Smooth muscle cell of the brain vasculature (primary cell): ENCODE measurements at places on chromosomes 2 and 18.

DNA sequence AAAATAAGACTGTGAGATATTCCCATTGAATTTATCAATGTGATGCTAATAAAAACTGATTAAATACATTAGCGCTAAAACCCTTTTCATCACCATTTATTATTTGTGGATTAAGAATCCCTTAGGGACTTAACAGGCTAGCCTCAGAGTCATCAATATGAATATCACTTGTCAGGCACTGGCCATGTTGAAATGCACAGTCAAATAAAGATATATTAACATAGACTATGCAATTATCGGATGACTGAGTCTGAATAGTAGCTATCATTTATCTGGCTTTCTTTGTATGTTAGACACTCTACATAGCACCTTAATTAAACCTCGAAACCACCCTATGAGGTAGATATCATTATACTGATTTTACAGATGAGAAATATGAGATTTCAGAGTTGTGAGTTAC, 213.6 kb downstream of the RDH14 start:
- DNase-seq = no peak

DNA sequence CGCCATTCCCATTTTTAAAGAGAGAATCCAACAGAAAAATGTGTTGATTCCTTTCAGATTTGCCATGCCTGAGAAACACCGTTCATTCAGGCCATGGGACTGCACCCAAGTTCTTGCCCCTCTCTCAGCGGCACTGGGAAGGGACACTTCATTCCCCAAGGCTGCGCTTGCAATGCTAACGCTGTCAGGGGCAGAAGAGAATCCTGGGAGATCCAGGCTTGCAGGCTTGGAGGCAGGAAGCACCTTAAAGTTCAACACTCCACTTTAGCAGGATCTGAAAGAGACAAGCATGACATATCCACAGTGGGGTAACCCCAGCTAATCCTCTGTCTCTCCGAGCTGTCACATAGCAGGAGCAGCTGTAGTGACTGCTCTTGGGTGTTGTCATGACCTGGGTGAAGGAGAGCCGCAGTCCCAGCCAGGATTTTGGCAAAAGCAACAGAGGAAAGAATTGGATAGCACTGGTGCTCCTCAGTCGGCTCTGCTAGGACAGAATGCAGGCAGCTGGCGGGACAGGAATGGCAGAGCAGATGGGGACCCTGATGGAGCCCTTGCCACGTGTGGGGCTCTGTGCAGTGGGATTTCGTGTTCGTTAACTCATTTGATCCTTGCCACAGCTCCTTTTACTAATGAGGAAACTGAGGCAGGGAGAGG, 22.0 kb upstream of the ODC1 start:
- no peak for DNase-seq

DNA sequence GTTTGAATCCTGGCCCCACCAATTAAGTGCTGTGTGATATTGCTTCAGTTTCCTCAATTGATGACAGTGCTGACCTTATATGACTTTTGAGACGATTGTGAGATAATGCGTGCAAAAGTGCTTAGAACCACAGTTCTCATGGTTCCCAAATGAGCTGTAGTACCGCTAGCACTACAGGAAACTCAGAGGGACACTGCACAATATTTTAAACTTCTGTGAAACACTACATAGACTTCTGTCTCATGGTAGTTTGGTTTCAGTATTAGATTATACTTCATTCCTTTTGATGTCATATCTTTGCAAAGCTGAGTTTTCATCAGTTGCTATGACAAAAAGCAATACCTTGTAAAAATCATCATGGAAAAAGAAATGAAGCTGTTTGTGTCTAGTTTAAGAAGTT, 368.0 kb downstream of the PARD3B start:
- no peak for DNase-seq

- DNase-seq = no peak
These were observed 11.5 kb upstream of the MBP start for GRCh38 chr18:77144046-77144445.

DNA sequence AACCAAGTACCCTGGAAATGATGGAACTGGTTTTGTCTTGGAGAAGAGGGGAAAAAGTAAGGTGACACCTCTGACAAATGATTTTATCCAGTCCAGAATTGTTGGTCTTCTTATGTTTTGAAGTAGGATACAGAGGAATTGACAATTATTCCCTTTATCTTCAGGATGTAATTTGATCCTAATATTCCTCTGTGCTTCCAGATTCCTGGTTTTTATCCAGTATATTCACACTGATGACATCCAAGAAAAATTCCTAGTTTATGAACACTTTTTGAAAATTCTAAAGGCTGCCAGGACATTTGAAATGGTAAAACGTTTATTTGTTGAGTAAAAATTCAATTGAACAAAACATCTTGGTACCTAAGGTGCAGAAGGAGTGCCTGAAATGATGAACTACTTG, 22.2 kb upstream of the ETAA1 start:
- no peak for DNase-seq

DNA sequence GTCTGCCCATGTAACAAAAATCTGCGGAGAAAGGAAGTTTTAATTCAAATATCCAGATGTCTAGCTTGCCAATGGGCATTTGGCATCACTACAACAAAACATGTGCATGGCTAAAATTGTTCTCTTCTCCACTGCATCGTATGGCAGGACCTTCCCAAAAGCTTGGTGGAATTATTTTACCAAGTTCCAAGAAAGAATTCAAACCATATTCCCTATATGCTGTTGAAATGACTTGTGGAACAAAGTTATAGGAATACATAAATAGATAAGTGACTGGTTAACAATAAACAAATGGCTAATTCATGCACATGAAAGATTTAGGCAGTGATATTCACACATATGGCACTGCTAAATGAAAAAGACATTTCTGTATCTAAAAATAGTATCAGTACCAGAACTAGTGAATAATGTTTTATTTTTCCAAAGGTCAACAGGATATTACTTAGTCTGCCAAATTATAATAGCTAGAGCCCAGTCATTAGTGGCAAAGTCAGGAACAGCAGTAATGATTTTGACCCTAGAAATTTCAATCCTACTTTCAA, 425.4 kb upstream of the VRK2 start:
- no peak for DNase-seq

DNA sequence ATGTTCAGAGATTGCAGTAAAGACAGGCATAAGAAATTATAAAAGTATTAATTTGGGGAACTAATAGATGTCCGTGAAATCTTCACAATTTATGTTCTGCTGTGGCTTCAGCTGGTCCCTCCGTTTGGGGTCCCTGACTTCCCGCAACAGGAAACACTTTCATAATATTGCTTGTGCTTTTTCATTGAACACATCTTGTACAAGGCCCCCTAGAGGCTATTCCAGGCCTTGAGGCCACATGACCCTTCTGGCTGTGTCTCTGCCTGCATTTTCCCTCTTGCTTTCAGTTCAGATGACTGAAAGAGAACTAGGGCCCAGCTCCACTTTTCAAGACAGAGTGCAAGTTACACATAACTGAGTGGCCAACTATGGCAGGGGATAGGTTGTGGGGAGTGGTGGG, 164.1 kb downstream of the TMEM247 start:
- DNase-seq = no peak

DNA sequence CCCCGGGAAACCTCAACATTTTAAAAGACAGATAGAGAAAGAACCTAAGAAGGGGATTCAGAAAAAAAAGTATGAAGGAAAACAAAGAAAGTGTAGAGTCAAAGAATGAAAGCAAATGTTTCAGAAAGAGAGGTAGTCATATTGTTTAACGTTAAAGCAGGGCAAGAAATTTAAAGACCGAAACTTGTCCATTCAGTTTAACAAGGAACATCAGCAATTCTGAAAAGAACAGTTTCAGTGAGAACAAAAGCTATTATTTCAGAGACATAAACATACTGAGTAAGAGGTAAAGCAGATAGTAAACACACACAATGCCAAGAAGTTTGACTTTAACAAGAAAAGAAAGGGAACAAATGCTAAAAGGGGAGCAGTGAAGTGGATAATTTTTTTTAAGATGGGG, 41.1 kb downstream of the MBD2 start:
- DNase-seq = no peak

GRCh38 chr2:113132414-113133021, 5.1 kb downstream of the IL1RN start:
- DNase-seq = no peak

GRCh38 chr2:23093513-23093912, 291.5 kb upstream of the KLHL29 start:
- DNase-seq = no peak

GRCh38 chr2:141271346-141271745, 859.5 kb downstream of the LRP1B start:
- DNase-seq = no peak

DNA sequence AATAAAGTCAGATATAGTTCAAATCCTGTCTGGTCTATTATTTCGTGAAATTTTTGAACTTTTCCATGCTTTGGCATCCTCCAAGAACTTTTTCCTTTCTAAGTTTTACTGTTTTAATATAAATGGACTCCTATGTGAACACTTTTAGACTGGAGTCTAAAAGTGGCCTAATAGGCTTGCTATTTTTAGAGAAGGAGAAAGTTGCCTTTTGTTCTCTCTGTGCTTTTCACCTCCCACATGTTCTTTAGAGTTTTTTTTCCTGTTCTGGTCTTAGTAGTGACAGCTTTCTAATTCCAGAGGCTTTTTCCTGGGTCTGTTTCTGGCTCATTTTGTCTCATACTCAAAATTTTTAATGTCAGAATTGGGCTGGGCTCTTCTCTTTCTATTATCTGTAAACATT, 72.2 kb downstream of the ADAM23 start:
- DNase-seq = no peak

- no peak for DNase-seq
These were observed 170.0 kb downstream of the LTBP1 start for GRCh38 chr2:33116799-33117198.

GRCh38 chr2:42996528-42996927, 204.1 kb upstream of the HAAO start:
- DNase-seq = no peak

DNA sequence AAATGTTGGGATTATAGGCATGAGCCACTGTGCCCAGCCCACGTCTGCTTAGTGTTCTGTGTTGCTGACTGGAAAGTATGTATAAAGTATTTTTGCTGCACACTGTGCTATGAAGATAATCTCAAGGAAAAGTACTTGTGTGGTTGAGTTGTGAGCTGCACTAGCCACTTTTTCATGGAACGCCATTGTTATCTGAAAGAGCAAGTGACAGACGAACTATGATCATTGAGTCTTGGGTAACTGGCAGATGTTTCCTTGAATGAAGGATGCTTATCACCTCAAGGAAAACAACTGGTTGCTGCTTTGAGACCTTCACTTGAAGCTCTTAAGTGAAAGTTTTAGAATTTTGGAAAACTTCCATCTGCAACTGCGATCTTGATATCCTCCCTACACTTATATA, 82.2 kb upstream of the KCTD1 start:
- no peak for DNase-seq

DNA sequence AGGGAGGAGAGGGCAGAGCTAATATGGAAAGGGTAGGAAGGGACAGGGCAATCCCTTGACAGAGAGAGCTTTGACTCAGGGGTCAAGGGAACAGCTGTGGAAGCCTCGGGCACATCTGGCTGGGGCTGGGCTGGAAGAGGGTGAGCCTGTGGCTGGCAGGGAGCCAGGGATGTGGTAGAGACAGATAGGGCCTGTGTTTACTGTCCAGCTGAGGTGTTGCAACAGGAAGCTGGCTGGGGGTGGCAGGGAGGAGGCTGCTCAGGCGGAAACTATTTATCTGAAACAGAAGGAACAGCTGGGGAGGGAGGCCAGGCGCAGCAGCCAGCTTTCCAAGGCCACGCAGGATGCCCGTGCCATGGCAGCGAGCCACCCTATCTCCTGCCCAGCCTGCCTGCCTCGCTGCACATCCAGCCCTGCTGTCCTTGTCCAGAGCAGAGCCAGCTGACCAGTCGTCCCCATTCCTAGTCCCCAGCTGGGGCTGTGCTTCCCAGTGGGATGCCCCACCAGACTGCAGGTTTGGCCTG, 264.7 kb downstream of the CYP26B1 start:
- peak; percentile 41 for DNase-seq

GRCh38 chr2:179340678-179341077, 76.0 kb upstream of the SESTD1 start:
- DNase-seq = peak; percentile 37

- DNase-seq = no peak
These were observed 20.2 kb upstream of the DARS1 start for GRCh38 chr2:136005462-136006196.

GRCh38 chr18:10455726-10456453, 1.5 kb downstream of the APCDD1 start:
- no peak for DNase-seq

- no peak for DNase-seq
These were observed 9.0 kb downstream of the REG1A start for GRCh38 chr2:79129260-79129659.

GRCh38 chr2:34337735-34338134, 738.6 kb upstream of the FAM98A start:
- DNase-seq = no peak

DNA sequence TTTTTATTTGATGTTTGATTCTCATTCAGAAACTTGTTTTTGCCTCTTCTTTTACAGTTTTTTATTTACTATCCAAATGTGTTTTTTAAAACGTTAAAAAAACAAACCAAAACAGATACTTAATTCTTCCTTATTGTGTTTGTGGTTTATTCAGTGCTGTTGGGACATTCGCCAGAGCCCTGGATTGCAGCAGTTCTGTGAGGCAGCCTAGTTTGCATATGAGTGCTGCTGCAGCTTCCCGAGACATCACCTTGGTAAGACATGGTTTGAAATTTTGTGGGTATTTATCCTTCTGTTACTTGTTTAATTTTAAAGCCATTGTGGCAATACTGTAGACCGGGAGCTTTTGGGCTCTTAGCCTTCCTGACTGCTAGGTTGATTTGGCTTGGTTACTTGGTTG, 91.2 kb downstream of the MTA3 start:
- no peak for DNase-seq

DNA sequence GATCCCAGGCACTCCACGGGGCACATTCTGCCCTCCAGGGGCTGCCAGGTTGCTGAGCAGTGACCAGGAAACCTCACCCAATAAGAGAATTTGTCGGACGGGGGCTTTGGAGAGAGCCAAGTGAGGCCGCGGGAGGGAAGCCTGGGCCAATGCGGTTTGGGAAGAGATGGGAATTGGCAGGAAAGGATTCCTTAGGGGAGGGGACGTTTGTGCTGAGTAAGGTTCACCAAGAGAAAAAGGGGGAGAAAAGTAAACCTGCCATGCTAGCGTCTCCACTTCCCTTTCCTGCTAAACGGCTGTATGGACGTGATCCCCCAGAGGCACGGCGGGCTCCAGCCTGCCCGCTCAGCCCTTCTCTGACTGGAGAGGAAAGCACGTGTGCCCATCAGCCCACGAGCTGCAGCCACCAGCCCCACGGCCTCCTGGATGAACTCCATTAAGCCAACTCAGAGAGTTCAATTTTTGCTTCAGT, 194.4 kb upstream of the ID2 start:
- DNase-seq = no peak

DNA sequence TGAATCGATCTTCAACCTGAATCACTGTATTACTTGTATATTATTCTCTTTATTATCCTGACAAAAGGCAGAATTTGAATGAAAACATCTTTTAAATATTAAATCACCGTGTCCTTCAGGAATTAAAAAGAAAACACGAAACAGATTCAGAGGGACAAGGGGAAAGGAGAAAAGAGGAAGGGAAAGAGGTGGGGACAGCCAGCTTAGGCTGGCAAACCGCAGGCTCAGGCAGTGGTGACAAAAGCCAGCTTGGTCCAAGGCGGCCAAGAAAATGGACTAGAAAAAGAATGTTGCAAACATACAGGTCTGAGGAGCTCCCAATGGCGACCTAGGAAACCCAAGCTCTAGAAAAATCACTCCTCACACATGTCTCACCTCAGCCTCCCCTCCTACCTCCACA, 6.8 kb downstream of the B4GALT6 start:
- DNase-seq = no peak

- DNase-seq = no peak
These were observed 34.7 kb downstream of the TTR start for GRCh38 chr18:31626409-31626808.
